ENCODE measurements at places on chromosomes 5 and 9. TPM values are rescaled to one million over a fixed set of nuclear protein-coding genes. Genes with fewer than 3 reads are reported as not detected.

The MEGF10 gene
- total RNA-seq = 0.71 TPM

The PFN3 gene
- not detected for total RNA-seq

The TDRD7 gene
- total RNA-seq = 21.7 TPM

The NTNG2 gene
- total RNA-seq = not detected

The SMIM33 gene
- total RNA-seq = not detected

The PCDHGC3 gene
- total RNA-seq = 49.4 TPM

The ZNF618 gene
- total RNA-seq = 18.0 TPM

The PWWP2A gene
- 33.4 TPM for total RNA-seq

DNA sequence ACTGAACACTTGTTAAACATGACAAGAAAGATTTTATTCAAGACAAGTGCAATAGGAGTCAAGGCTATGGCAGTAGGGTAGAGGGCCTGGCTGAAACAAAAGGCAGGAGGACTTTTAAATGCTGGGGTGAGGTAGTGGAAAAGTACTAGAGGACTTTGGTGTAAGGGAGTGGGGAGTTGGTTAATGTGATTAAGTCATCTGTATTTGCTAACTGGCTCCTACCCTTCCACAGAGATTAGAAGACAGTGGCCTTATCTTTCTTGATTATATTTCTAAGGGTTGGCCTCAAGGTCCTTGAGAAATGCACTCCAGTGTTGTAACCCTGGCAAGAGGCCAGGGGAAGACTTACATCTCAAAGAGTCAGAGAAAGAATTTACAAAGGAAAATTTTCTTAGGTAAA, 160.2 kb upstream of the FTMT start:
- H3K27me3 ChIP-seq = no peaks in the 10 kb centered on the region
- H3K36me3 ChIP-seq = no peaks in the 10 kb centered on the region
- no peak overlapping the region for H3K4me3 ChIP-seq
- peak overlapping the region; percentile 69 for H3K27ac ChIP-seq
- peak; percentile 32 for DNase-seq
- peaks cover 47% of the 10 kb centered on the region for H3K4me1 ChIP-seq

DNA sequence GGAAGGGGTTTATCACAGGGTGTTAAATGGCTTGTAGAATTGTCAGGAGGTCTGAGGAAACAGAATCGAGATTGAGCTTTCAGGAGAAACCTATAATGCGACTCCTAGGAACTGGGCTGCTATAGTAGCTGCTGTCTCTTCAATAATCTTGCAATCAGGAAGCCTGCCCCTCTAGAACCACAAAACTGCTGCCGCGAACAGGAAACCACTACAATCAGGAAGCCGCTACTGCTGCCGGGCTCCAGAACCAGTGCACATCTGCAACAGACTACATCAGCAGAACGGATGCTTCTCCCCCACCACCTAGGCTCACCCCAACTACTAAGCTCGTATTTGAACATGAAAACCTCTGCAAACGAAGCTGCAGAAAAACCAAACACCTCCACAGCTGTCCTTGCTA, 31.6 kb downstream of the TNFSF8 start:
- H3K27ac ChIP-seq = no peak overlapping the region
- no peak overlapping the region for H3K4me3 ChIP-seq
- H3K4me1 ChIP-seq = peaks cover 41% of the 10 kb centered on the region

- H3K4me1 ChIP-seq = peaks cover 9% of the 10 kb centered on the region
- no peaks in the 10 kb centered on the region for H3K27me3 ChIP-seq
- no peak for DNase-seq
- no peak overlapping the region for H3K27ac ChIP-seq
- no peaks in the 10 kb centered on the region for H3K36me3 ChIP-seq
Observed at GRCh38 chr9:120740132-120740531, 25.9 kb upstream of the MEGF9 start.

GRCh38 chr5:124675931-124676846, 70.2 kb downstream of the ZNF608 start:
- DNase-seq = no peak
- H3K27me3 ChIP-seq = no peaks in the 10 kb centered on the region
- no peaks in the 10 kb centered on the region for H3K36me3 ChIP-seq
- H3K4me1 ChIP-seq = no peaks in the 10 kb centered on the region
- no peak overlapping the region for H3K27ac ChIP-seq

DNA sequence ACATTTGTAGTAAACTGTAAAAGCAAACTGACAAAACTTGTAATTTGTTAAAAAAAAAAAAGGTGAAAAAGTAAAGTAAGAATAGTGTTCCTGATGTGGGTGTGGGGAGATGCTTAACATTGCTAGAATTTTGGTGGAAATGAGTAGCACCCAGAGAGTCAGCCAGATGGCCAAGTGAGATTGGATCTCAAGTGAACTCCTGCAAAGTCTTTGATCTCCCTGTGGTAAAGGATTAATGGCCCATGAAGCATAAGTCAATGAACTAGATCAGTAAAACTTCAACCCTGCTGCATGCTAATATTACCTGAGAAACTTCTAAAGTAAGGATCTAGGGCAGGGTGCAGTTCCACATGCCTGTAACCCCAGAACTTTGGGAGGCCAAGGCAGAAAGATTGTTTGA, 19.0 kb upstream of the FAM169A start:
- DNase-seq = no peak
- no peaks in the 10 kb centered on the region for H3K4me1 ChIP-seq
- H3K27ac ChIP-seq = no peak overlapping the region
- H3K36me3 ChIP-seq = no peaks in the 10 kb centered on the region
- H3K27me3 ChIP-seq = no peaks in the 10 kb centered on the region

GRCh38 chr5:152146566-152146965, 221.9 kb upstream of the GLRA1 start:
- no peak for DNase-seq
- no peak overlapping the region for H3K27ac ChIP-seq
- no peaks in the 10 kb centered on the region for H3K36me3 ChIP-seq

DNA sequence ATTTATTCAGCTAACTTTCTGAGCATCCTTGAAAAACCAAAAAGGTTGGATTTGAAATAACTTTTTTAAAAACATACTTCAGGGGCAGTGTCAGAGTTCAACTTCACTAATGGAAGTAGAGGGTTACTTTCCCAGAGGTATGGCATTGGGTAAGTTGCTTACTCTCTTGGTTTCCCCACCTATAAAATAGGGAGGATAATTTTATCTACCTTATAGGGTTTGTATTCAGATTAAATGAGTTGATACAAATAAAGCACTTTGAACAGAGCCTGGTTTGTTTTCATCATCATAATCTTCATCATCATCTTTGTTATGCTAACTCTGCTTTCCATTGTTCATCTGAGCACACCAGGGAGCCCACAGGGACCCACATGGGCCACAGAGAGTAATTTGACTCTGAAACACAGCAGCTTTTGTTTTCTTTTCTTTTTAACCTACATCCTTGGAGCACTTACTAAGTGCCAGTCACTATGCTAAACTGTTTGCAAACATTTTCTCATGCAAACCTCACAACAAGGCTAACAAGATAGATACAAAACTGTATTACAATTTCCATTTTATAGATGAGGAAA, 179.1 kb upstream of the SLC24A2 start:
- H3K36me3 ChIP-seq = no peaks in the 10 kb centered on the region

DNA sequence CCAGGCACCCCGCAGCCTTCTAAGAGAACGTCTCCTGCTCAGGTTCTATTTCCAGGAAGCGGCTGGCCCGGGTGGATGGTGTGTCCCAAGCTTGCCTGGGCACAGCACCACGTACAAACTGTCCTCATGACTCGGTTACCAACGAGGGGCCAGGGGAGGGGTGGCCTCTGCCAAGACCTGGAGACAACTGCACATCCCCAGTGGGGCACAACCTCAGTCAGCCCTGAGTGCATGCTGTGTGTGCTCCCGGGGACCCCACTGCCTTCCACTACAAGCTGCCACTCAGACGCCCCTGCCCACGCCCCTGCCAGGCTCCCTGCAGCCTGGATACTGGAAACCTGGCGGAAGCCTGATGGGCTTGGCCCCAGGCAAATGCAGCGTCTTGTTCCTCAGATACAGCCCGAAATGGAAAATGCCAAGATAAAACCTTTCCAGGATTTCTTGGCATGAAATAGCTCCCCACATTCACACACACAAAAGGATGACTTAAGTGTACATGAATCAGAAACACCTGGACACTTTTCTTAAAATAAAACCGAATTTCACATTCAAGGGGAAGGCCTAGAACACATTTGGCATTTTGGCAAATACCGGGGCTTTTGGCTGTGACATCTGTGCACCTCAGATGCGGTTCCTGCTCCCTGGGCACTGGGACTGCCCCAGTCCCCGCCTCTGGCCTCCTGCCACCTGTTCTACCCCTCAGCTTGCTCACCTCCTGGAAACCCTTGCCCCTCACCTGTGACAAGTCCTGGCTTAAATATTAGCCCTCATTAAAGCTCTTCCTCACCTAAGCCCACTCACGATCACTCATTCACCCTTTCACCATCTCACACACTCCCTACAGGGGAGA, 62.5 kb downstream of the COL23A1 start:
- H3K4me3 ChIP-seq = no peak overlapping the region
- H3K4me1 ChIP-seq = no peaks in the 10 kb centered on the region
- DNase-seq = no peak
- no peak overlapping the region for H3K27ac ChIP-seq
- H3K36me3 ChIP-seq = no peaks in the 10 kb centered on the region

DNA sequence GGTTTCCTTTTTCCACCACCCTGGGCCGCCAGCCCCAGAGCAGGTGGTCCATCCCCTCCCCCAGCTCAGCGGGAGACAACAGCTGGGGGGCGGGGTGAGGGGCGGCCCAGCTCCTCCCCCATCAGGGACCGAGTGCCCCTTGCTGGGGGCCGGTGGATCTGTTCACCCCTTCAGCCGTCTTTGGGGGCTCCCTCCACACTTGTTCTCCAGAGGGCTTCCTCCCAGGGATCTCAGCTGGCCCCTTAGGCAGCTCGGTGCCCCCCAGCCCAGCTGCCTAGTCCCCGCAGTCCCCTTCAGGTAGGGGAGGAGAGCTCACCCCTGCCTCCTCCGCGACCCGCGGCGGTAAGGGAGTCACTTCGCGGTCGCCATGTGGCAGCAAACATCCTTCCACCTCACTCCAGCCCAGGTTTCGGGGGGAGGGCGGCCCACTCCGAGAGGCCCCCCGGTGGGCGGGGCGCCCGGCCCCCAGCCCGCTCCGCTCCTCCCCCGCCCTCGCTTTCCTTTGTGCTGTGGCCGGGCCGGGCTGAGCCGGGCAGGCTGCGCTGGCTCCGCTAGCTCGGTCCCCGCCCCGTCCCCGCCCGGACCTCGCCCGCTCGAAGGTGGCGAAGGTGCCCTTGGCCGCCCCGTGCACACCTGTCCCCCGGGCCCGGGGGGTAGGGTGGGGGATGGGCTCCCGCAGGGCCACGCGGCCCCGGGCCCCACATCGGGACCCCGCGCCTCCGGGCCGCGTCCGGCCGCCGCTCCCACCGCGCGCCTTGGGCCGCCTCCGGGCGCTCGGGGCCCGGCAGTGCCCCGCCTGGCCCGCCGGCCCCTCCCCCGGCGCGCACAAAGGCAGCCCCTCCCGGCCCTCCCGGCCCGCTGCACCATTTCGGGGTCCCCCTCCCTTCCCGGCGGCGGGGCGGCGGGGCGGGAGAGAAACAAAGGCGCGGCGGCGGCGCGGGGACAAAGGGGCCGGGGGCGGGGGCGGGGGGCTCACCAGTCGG, 683 bp downstream of the DBN1 start:
- no peaks in the 10 kb centered on the region for H3K27me3 ChIP-seq
- H3K36me3 ChIP-seq = peaks cover 83% of the 10 kb centered on the region
- H3K4me3 ChIP-seq = peak overlapping the region; percentile 76
- DNase-seq = peak; percentile 63

DNA sequence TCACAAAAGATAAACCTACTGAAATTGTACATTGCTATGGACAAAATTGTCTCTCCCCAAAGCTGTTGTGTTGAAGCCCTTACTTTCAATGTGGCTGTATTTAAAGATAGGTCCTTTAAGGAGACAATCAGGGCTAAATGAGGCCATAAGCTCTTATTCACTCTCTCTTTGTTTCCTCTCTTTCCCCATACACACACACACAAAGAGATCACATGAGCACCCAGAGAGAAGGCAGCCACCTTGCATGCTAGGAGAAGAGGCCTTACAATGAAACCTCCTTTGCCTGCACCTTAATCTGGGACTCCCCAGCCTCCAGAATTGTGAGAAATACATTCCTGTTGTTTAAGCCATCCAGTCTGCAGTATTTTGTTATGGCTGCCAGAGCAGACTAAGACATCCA, 1295.6 kb upstream of the CDH6 start:
- no peaks in the 10 kb centered on the region for H3K27me3 ChIP-seq
- no peak overlapping the region for H3K27ac ChIP-seq
- no peaks in the 10 kb centered on the region for H3K36me3 ChIP-seq
- H3K4me1 ChIP-seq = no peaks in the 10 kb centered on the region
- H3K4me3 ChIP-seq = no peak overlapping the region

GRCh38 chr5:160339406-160340130, 27.2 kb upstream of the CCNJL start:
- H3K36me3 ChIP-seq = no peaks in the 10 kb centered on the region
- DNase-seq = no peak
- H3K4me1 ChIP-seq = no peaks in the 10 kb centered on the region
- no peaks in the 10 kb centered on the region for H3K27me3 ChIP-seq
- H3K4me3 ChIP-seq = no peak overlapping the region
- H3K27ac ChIP-seq = no peak overlapping the region

DNA sequence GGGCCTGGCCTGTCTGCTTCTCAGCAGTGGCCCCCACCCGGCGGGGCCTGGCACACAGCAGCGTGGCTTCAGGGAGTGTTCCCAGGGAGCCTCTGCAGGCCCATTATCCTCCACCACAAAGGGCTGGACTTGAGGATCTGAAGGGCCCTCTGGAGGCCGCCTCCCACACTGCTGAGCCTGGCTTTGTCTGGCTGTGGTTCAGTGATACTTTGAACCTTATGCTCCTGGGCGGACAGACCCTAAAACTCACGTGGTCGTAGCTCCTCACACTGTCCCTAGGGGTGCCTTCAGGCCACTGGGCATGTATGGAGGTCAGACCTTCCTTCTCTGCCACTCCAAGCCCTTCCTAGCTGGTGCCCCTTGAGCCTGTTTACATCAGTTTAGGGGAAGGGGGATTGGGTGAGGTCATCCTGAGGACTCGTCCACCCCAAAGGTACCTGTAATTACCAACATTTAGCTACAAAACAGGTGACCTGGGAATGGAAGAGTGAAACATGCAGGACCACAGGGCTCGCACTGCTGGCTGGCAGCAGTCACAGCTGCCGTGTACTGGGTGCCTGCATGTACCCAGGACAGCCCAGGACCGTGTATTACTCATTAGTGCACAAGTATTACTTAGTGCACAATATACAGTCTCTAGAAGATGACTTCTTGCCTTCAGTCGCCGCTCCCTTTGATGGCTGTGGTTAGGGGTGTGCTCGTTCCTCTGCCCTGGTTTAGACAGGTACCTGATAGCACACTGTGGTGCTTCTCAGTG, 8.5 kb downstream of the GRHPR start:
- no peaks in the 10 kb centered on the region for H3K4me1 ChIP-seq
- no peak overlapping the region for H3K4me3 ChIP-seq
- no peak for DNase-seq
- H3K27me3 ChIP-seq = no peaks in the 10 kb centered on the region
- no peak overlapping the region for H3K27ac ChIP-seq

DNA sequence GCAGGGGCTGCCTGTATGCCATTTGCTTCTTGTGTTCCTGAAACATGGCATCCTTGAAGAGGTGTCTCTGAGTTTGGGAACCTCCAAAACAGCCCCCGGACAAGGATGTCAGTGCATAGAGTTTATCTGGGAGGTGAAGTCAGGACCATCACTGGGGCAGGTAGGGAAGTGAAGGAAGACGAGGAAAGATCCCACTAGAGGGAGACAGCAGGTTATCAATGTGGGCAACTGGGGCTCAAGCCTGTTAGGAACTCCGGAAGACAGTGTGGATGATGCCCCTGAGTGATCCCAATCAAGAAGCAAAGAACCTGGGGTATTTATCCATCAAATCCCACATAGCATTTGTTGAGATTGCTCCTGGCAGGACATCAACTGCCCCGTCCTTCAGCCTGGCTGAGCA, 233.1 kb downstream of the AGTPBP1 start:
- no peaks in the 10 kb centered on the region for H3K36me3 ChIP-seq
- H3K4me1 ChIP-seq = no peaks in the 10 kb centered on the region
- DNase-seq = no peak
- no peak overlapping the region for H3K4me3 ChIP-seq
- peaks cover 50% of the 10 kb centered on the region for H3K27me3 ChIP-seq

All from Calu3 (cell line).